CD4-positive, CD25-positive, alpha-beta regulatory T cell (primary cell): ENCODE measurements at places on chromosomes 1 and 21.

- H3K36me3 ChIP-seq: no peaks in the 10 kb centered on the region
- H3K4me3 ChIP-seq: no peak overlapping the region
- peaks cover 4% of the 10 kb centered on the region for H3K27me3 ChIP-seq
- no peak for DNase-seq
- H3K4me1 ChIP-seq: no peaks in the 10 kb centered on the region
- no peak overlapping the region for H3K27ac ChIP-seq
Measured at GRCh38 chr21:33684923-33685560, 42.7 kb downstream of the ITSN1 start.

DNA sequence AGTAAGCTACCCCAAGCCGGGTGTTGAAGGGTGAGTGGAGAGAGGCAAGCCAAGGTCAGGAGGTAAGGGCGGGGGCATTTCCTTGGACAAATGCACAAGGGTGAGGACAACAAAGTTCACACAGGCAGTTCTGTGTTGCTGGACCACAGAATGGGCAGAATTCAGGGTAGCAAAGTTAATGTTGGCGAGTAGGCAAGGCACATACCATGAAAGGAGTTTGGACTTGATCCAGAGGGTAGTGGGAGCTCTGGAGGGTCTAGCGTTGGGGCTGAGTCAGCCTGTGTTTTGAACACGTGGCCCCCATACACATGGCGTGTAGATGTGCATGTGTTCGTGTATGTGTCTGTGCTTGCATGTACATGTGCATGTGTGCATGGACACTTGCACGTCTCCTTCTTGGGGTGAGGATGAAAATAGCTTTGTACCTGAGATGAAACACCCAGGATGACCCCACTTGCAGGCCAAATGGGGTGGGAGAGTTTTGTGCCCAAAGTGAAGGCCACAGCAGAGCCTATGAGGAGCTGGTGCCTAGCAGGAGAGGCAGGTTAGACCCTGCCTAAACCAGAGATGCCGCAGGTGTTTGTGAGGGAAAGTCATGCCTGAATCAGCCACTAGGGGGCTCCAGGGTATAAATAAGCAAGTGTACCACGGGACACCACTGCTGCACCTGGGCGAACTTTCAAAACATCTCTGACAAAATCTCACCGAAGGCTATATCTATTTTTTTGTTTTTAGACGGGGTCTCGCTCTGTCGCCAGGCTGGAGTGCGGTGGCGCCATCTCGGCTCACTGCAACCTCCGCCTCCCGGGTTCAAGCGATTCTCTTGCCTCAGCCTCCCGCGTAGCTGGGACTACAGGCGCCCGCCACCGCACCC, 21.8 kb downstream of the SLC27A3 start:
- no peaks in the 10 kb centered on the region for H3K4me1 ChIP-seq
- H3K36me3 ChIP-seq: no peaks in the 10 kb centered on the region
- H3K27me3 ChIP-seq: no peaks in the 10 kb centered on the region
- no peak overlapping the region for H3K4me3 ChIP-seq

GRCh38 chr1:66539491-66539890, 5.5 kb downstream of the SGIP1 start:
- no peak overlapping the region for H3K4me3 ChIP-seq
- DNase-seq: no peak
- H3K4me1 ChIP-seq: no peaks in the 10 kb centered on the region
- H3K27me3 ChIP-seq: peaks cover 13% of the 10 kb centered on the region
- no peaks in the 10 kb centered on the region for H3K36me3 ChIP-seq
- no peak overlapping the region for H3K27ac ChIP-seq

DNA sequence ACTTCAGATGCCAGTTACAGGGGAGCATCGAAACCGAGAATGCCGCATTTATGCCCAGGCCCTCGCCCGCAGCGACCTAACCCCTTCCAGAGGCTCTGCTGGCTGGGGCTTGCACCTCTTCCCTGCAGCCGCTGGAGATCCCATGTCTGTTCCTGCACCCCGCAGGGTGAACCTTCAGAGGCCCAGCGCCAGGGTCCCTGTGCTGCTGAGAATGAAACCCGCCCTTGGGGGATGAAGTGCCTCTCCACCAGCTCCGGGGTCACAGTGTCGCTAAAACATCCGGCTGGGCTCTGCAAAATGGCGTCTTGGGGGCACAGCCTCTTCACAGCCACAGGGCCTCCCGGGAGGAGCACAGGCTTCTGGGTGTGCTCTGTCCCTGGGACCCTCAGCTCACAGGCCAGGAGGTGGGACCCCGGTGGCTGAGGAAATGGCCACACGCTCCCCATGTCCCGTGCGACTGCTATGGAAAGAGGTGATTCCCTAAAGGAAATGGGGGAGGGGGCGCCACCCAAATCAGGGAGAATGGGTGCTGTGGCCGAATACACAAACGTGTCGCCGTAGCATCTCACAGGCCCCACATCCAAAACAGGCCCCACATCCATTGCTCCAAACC, 39.9 kb upstream of the TSPEAR start:
- H3K36me3 ChIP-seq: no peaks in the 10 kb centered on the region
- H3K4me3 ChIP-seq: no peak overlapping the region
- DNase-seq: no peak
- no peak overlapping the region for H3K27ac ChIP-seq
- no peaks in the 10 kb centered on the region for H3K4me1 ChIP-seq

DNA sequence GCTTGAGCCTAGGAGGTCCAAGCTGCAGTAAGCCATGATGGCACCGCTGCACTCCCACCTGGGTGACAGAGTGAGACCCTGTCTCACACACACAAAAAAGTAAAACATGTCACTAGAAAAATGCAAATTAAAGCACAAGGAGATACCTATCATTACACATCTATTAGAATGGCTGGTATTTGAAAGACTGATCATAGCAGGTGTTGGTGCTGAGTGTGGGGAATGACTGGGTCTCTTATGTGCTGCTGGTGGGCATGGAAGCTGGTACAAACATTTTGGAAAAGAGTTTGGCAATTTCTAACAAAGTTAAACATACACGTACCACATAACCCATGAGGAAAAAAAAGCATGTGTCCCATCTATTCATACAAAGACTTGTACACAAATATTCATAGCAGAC, 142.1 kb upstream of the ZBTB40 start:
- no peak overlapping the region for H3K4me3 ChIP-seq
- H3K4me1 ChIP-seq: no peaks in the 10 kb centered on the region
- H3K27ac ChIP-seq: no peak overlapping the region
- no peaks in the 10 kb centered on the region for H3K36me3 ChIP-seq
- H3K27me3 ChIP-seq: peaks cover 2% of the 10 kb centered on the region
- DNase-seq: no peak

DNA sequence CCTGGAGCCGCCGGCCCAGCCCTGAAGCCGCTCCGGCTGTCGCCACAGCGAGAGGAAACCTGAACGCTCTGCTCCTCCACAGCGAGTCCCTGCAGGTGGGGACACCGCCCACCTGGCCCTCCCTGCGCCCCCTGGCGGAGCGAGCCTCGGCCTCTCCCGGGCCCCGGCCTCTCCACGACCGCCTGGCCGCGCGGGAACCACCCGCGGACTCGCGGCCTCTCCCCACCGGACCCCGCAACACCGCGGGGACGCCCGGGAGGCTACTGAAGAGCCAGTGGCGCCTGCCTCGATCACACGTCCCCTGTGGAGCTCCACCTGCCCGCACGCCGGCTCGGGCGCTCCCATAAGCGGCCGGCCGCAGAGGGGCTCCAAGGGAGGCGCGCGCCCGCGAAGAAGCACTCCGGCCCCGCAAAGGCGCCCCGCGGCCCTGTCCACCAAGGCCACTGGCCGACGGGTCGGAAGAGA, 109.6 kb downstream of the KCNN3 start:
- peak overlapping the region; percentile 48 for H3K4me3 ChIP-seq
- H3K27ac ChIP-seq: no peak overlapping the region
- no peaks in the 10 kb centered on the region for H3K36me3 ChIP-seq
- peaks cover 14% of the 10 kb centered on the region for H3K27me3 ChIP-seq
- peak; percentile 73 for DNase-seq

- no peak overlapping the region for H3K27ac ChIP-seq
- no peaks in the 10 kb centered on the region for H3K4me1 ChIP-seq
- DNase-seq: no peak
- no peaks in the 10 kb centered on the region for H3K27me3 ChIP-seq
Measured at GRCh38 chr21:37208741-37209225, 58.4 kb downstream of the VPS26C start.

- H3K36me3 ChIP-seq: no peaks in the 10 kb centered on the region
- H3K4me1 ChIP-seq: no peaks in the 10 kb centered on the region
- H3K27me3 ChIP-seq: no peaks in the 10 kb centered on the region
- no peak overlapping the region for H3K4me3 ChIP-seq
- no peak for DNase-seq
Measured at GRCh38 chr1:78787544-78787943, 137.9 kb downstream of the IFI44 start.

- no peaks in the 10 kb centered on the region for H3K27me3 ChIP-seq
- H3K27ac ChIP-seq: no peak overlapping the region
- no peak overlapping the region for H3K4me3 ChIP-seq
- H3K36me3 ChIP-seq: peaks cover 55% of the 10 kb centered on the region
Measured at GRCh38 chr1:108925920-108926319, 37.4 kb downstream of the CLCC1 start.
